ENCODE measurements at places on chromosomes 2 and 18.

- DNase-seq, result no peak
Measured at GRCh38 chr18:57209713-57210106, 62.8 kb downstream of the BOD1L2 start.

DNA sequence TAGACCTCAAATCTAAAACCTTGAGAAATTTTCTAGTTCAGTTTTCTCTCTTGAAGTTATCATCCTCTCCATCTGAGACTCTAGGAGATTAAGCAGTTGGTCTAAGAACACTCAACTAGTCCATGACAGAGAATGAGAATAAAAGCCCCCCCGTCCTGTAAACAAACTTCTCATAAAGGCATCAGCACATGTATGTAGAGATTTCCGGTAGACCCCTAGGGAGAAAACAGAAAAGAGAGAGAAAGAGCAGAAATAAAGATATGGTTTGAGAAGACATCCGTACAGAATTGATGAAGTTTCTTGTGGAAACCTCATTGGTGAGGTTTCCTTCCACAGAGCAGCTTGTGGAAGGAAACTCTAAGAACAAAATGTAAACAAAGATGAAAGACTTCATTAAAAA, 3.2 kb upstream of the GPR155 start:
- DNase-seq, result no peak

DNA sequence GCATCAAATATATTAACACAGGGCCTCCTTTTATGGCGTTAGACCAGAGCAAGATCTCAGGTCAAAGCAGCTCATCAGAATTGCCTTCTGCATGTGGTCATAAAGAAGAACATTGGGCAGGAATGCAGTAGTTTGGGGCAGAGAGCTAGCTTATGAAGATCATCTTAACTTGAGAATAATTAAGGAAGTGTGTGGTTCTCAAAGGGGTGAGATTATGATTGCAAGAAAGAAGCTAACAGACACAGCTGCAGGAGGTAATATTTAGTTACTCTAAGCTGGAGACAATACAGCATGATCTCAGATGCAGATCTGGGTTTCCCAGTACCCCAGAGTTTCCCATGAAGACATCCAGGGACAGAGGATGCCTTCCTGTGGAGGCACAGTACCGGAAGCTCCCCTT, 91.6 kb downstream of the TTC27 start:
- no peak for DNase-seq

GRCh38 chr2:9984217-9984739, 32.8 kb downstream of the GRHL1 start:
- DNase-seq, result no peak

DNA sequence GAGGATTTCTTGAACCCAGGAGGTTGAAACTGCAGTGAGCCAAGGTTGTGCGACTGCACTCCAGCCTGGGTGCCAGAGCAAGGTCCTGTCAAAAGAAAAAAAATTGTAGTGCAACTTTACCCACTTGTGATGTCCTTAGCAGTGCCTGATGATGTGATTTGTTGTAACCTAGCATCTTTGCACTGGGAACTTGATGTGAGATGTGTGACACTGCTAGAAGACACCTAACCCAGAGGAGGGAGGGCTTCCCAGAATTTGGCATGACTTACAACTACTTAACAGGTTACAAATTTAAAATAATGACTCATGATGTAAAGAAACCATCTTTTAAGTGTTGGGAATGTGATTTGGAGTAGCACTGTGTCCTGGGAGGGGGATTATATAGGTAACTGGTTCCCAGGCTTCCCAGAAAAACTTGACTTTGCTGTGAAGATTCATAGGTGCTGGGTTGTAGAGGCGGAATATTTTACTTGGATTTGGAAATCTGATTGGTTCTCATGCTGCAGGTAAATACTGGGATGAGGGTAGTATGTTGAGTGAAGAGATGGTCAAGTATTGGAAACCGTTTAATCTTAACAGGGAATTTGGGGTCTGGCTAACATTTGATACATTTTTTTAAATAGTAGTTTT, 3.7 kb downstream of the EEF1B2 start:
- no peak for DNase-seq

GRCh38 chr2:130341562-130342019, 1.1 kb upstream of the IMP4 start:
- DNase-seq, result no peak

DNA sequence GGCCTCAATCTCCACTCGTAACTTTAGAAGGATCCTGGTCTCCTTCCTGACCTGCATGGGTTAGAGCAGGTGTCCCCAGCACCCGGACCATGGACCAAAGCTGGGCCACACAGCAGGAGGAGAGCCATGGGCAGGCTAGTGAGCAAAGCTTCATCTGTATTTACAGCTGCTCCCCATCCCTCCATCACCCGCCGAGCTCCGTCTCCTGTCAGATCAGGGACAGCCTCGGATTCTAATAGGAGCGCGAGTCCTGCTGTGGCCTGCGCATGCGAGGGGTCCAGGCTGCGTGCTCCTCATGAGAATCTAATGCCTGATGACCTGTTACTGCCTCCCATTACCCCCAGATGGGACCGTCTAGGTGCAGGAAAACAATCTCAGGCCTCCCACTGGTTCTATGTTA, 297.7 kb upstream of the SALL3 start:
- no peak for DNase-seq

DNA sequence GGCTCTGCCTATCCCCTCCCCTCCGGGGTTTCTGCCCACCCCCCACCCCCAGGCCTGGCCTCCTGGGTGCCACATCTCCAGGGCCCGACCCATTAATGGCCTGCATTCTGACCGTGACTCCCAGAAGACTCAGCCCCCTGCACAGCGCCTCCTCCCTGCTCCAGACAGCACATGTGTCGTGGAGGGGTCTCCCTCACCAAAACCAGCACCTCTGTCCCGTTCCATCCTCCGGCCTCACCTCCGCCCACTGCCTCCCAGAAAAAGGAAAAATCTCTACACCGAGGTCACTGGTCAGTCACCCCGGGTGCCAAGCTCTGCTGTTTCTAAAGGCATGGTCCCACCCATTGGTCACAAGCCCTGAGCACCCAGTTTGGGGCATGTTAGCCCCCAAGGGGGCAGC, 65.2 kb downstream of the GBX2 start:
- no peak for DNase-seq

DNA sequence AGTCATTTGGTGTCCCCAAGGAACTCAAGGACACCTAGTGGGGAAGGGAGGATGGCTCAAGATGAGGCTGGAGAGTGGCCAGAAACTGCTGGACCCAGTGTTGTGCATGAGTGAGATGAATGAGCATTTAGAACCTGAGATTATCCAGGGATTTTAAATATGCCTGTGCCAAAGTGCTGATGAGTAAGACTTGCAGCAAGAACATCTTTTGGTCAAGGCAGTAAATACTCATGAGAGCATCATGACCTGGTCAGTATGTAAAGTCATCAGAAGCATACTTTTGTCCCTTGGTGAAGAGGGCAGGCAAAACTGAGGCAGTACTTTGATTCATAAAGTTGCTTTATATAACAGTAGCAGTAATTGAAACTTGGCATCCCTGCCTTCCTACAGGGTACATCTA, 3.1 kb upstream of the SPP2 start:
- DNase-seq, result no peak

DNA sequence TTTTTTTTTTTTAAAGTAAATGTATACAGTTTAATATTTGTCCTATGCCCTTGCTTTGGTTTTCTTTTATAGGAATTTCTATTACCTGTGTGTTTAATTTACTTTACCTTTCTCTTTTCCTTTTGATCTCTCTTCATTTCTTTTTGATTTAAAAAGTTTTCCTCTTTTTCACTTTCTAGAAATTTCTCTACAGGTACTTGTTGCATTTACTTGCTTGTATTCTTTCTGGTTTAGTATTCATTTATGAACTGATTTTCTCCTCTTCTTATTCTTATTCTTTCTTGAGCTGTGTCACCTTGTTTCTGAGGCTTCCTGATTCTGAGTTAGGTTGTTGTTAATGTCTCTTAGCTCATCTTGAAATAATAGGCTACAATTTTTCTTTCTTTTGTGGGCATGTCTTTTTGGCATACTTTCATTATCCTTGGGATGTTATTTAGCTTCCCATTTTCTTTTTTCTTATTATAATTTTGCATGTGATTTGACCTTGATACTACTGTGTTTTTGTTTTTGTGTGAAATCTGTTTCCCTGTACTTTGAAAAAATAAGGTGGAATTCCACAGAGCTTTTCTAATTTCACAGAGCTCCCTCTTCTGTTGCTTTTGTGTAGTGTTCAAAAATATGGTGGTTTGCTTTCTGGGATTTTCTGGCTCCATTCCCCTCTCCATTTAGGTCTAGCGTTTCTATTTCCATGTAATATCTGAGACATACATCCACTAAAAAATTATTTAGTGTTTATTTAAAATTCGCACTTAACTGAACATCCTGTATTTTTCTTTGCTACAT, 25.5 kb upstream of the ALMS1 start:
- DNase-seq, result no peak

DNA sequence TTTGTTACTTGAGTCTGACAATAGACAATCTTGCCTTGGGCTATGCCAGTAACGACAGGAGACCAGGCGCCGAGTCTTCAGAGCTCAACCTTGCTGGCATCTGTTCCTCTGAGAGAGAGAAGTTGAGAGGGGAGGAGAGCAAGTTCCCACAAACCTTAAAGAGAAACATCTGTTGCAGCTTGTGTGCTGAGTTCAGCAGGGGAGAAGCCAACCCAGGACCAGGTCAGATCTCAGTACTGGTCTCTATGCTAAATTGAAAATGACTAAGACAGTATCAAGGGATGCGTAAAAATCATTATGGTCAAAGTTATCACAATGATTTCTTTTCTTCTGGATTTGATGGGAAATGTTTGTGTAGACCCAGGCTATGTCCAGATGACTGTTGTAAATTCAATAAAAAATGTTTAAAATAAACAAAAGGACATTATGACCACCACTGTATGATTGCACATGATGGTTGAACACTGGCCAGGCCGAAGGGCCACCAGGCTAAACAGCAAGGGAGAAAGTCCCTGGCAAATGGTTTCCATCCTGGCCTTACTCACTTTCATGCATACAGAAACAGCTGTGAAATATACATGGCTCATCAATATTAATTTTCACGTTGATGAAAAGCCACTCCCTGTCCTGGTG, 100.3 kb upstream of the PMAIP1 start:
- DNase-seq, result no peak

GRCh38 chr2:190625691-190626090, 23.2 kb upstream of the NAB1 start:
- DNase-seq, result no peak

GRCh38 chr2:213021971-213022899, 129.2 kb downstream of the IKZF2 start:
- no peak for DNase-seq

DNA sequence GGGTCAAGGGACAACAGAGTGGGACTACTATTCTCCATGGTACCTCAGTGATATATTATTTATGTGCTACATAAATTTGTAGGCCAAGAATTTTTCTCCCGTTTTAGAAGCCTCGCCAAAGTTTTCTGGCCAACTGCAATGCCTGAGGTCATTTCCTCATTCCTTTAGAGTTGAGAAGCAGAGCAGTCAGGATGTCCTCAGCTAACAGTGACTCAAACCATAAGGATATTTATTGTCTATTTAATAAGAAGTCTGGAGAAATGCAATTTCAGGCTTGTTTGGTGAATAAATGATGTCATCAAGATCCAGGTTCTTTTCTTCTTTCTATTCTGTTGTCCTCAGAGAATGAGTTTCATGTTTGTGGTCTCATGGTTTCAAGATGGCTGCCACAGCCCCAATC, 91.0 kb downstream of the ADCYAP1 start:
- no peak for DNase-seq

DNA sequence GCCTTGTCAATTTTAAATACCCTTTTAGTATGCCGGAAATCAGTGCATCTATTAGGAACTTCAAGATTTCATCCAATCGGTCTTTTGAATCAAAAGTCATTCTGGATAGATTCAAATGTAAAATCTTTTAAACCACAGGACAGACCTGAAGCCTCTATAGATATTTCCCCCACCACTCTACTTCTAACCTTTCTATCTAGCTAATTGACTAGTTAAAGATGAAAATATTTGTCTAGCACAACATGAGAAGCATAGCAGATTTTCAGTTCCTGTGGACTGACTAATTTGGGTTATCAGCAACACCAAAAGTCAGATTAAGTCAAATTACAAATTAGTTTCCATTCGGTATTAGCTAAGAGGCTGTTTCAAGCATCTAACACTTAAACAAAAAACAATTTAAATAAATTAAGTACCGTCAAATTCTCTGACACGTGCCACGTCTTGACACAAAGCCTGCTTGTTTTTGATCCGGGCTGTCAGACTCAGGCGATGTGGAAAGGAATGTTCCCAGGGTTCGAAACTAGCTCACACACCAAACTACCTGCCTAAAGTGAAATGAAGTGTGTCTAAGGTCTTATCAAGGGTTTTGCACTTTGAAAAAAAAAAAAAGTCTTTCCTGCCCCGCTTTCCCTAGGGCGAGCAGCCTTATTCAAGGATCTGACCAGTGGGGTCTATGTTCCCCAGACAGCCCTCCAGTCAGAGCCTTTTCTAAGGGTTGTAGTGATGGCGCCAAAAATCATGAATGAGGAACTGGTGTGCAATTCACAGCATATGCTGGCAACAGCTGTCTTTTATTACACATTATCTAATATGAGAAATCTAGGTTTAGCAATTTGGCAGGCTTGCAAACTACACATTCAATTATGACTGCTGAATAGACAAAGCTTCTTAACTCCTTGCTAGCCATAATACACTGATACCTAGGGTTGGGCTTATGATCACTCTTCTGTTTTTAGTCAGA, 4.7 kb downstream of the CYTIP start:
- DNase-seq, result no peak

DNA sequence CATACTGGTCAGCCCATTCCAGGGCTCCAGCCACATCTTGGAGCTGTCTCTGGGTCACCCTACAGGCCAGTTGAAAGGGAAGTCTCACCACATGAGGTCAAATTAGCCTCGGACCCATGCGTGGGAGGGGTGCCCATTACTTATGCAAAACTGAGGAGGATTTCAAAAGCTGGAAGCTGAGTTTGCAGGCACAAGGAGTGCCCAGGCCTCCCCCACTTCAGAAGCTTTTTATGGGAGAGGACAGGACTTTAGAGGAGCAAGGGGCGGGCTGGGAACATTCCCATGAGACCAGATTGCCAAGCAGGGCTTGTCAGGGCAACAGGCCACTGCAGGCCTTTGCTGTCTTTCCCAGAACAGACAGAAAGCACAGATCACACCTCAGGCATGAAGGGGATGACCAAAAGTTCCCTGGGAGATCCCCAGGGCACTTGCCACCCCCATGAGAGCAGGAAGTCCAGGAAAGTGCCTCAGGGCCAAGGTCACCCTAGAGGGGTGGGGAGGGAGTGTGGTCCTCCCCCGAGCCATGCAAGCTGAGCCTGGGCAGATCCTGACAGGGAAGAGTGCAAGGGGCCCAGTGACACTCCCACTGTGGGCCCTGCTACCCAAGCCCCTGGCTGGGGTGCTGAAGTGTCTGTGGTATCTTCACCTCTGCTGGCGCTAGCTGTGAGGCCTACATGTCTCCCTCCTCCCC, 267.7 kb downstream of the BCL11A start:
- DNase-seq, result no peak

- DNase-seq, result no peak
Measured at GRCh38 chr2:136255648-136256461, 137.9 kb upstream of the CXCR4 start.

- no peak for DNase-seq
Measured at GRCh38 chr2:202408546-202409140, 32.5 kb downstream of the BMPR2 start.

Measured in uterus (tissue), 4 donors.